ENCODE measurements at places on chromosomes 16 and 17.

DNA sequence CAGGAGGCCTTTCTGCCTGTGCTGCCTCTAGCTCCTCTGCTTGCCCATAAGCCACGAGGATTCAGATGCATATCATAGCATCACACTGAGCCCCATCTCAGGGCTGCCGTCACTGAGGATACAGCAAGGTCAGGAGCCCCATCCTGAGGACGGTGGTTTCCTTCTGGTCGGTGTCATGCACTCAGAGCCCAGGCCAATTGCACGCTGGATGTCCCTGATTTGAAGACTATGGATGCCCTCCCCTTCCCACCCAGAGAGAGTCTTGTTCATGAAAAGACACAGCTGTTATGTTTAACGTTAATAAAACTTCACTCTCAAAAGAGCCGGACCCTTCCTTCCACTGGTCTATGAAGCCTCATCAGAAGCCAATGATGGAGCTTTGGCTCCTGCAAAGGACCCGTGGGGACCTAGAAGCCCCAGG lies 19.9 kb downstream of the COTL1 start:
- peak; percentile 44 for DNase-seq

DNA sequence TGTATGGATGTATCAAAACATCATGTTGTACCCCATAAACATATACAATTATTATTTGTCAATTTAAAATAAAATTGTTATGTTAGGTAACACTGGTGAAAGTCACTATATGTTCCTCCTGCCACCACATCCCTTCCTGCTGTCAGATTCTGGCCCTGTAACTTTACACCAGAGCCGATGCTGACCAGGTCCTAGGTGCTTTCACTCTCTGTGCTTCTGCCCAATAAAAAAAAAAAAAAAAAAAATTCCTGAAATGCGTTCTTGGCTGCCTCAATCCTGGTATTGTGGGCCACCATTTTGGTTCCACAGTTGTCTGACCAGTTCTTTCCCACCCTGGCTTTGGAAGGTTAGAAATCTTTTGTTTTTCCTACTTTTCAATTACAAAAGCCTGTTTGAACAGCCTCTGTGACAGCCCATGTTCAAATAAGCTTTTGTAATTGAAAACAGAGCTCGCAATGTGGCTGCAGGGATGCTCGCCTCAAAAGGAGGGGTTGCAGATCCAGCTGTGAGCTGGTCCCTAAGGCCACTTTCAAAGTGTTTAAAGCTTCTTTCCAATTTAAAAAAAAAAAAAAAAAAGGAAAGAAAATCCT lies 831.0 kb upstream of the EEF2KMT start:
- no peak for DNase-seq

GRCh38 chr16:252366-253337 lies 18.0 kb downstream of the FAM234A start:
- peak; percentile 30 for DNase-seq

DNA sequence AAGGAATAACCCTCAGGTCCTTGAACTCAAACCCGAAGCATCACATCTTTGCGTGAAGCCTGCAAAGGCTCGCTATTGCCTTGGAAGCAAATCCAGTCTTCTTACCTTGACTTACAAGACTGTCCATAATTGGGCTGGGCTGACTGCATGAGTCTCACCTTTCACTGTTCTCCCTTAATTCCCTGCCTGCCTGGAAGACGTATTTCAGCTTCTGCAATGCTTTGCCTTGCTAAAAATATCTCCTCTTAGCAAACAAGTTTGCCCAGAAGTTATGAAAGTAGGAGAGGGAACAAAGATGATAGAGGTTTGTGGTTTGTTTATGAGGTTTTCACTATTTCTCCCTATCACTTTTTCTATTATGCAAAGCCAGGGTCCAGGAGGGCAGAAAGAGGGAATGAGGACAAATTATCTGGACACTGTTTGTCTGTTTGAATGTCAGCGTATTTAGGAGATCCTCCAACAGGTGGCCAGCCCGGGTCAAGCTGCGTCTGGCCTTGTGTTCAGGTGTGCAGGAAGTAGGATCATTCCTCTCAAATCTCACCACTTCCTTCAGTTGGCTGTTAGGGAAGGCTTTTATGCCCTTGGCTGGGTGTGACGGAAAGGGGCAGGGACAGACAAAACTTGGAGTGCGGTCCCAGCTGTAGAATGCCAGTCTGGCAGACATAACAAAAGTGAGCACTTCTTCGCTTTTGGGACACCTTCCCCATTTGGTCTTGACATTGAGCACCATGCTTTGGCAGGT lies 488.9 kb downstream of the CDH13 start:
- no peak for DNase-seq

DNA sequence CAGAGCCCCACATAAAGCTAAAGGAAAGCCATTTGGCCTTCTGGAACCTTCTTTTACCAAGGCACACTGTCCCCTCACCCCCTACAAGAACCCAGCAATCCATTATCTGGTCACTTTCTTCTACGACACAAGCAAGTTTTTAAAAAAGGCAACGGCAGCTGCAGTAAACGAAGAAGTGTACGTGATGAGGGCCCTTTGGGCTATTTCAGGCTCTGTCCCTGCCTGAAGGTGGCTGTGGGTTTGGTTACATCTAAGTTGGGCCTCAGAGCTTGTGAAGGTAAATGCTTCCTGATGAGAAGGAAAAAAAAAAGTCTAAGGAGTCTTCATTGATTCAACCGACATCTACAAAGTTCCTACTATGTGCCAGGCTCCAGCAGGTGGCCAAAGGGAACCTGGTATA lies 35.4 kb downstream of the XYLT1 start:
- no peak for DNase-seq

- DNase-seq: no peak
Observed at GRCh38 chr17:71530248-71530647, 590.6 kb upstream of the SOX9 start.

DNA sequence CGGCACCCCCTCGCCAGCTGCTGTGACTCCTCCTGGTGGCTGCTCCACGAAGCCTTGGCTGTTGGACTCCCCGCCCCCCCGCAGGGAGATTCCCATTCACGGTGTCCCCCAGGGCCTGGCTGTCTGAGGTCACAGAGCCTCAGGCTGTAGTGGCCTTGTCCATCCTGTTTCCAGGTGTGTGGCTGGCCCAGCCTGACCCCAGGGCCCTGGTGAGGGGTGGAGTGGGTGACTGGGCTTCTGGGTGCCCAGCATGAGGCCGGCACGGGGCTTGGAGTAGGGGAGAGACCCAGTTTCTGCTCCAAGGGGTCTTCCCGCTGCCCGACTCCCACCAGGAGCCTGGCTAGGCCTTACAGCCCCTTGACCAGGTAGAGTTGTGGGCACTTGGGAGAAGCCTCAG lies 10.4 kb downstream of the PRSS27 start:
- DNase-seq: no peak
